Aorta (tissue), 5 donors: ENCODE measurements at places on chromosomes 16 and 17. TPM values are rescaled to one million over a fixed set of nuclear protein-coding genes. Genes with fewer than 3 reads are reported as not detected.
A peak's percentile ranks its signal among the peaks of the same experiment; 100 is the strongest.

TMEM101 gene
- 16.7 TPM for total RNA-seq

- H3K27ac ChIP-seq: no peak overlapping the region
- H3K4me1 ChIP-seq: no peaks in the 10 kb centered on the region
- H3K27me3 ChIP-seq: no peaks in the 10 kb centered on the region
- H3K36me3 ChIP-seq: peaks cover 3% of the 10 kb centered on the region
Observed at GRCh38 chr16:27634779-27635178, 84.8 kb downstream of the KATNIP start.

GRCh38 chr16:73047221-73047535 lies 750 bp downstream of the ZFHX3 start:
- H3K4me1 ChIP-seq: peaks cover 5% of the 10 kb centered on the region
- peak overlapping the region; percentile 96 for H3K4me3 ChIP-seq
- DNase-seq: no peak
- H3K36me3 ChIP-seq: no peaks in the 10 kb centered on the region
- H3K27me3 ChIP-seq: no peaks in the 10 kb centered on the region
- H3K27ac ChIP-seq: peak overlapping the region; percentile 99

- H3K4me3 ChIP-seq: no peak overlapping the region
- H3K27me3 ChIP-seq: no peaks in the 10 kb centered on the region
- DNase-seq: no peak
- H3K4me1 ChIP-seq: no peaks in the 10 kb centered on the region
Observed at GRCh38 chr17:975371-975915, 4.1 kb downstream of the NXN start.

- no peak overlapping the region for H3K27ac ChIP-seq
- no peaks in the 10 kb centered on the region for H3K4me1 ChIP-seq
- no peaks in the 10 kb centered on the region for H3K36me3 ChIP-seq
- no peak for DNase-seq
Observed at GRCh38 chr16:75841517-75841916, 115.2 kb upstream of the CPHXL start.
